Neural crest cell (in vitro differentiated cells): ENCODE measurements at places on chromosomes 2 and 18. TPM values are rescaled to one million over a fixed set of nuclear protein-coding genes. Genes with fewer than 3 reads are reported as not detected.

DNA sequence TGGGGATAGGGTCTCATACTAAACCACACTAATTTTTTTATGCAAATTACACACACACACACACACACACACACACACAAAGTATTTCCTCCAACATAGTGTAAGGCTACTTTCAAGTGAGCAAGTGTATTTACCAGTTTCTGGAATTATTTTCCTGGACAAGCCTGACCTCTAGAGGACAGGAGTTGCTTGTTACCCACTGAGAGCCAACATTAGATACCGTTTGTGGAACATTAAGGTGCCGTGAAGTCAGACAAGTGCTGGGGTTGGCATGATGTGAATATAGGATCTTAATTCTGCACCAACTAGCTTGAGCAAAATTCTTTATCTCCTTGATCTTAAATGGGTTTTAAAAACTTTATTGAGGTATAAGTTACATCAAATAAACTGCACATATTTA is 39.3 kb upstream of the SERPINB2 start:
- peak; percentile 12 for DNase-seq
- H3K4me3 ChIP-seq = no peak overlapping the region
- no peaks in the 10 kb centered on the region for H3K4me1 ChIP-seq
- H3K27ac ChIP-seq = no peak overlapping the region

- no peak overlapping the region for H3K27ac ChIP-seq
- no peak overlapping the region for H3K4me3 ChIP-seq
- peaks cover 2% of the 10 kb centered on the region for H3K36me3 ChIP-seq
- H3K4me1 ChIP-seq = no peaks in the 10 kb centered on the region
- no peaks in the 10 kb centered on the region for H3K27me3 ChIP-seq
These were observed 790.6 kb downstream of the NRXN1 start for GRCh38 chr2:50241282-50241681.

DNA sequence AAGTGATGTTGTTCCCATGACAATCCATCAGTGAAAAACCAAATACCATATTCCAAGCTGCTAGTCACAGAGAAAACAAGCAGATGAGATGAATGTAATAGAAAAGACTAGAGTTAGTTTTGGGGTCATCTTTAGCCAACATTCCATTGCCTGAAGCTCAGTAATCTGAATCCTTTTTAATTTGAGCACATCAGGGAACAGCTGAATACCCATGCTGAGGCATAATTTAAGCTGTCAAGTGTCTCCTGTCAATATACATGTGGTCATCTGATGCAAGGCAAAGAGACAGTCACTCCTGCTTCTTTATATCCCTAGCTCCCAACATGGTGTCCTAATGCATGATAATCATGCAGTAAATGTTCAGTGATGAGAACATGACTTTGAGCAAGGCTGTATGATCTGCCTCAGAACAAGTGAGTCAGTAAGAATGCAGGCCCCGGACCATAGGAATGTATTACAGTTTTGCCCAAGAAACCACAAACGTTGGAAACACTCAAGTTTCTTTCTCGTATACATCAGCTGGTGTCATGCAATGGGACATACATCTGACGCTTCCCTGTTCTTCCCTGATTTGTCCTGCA is 48.0 kb downstream of the CDK15 start:
- no peak overlapping the region for H3K4me3 ChIP-seq
- H3K36me3 ChIP-seq = no peaks in the 10 kb centered on the region
- no peak overlapping the region for H3K27ac ChIP-seq
- H3K4me1 ChIP-seq = peaks cover 45% of the 10 kb centered on the region

GRCh38 chr2:20524412-20525040 is 77.7 kb downstream of the RHOB start:
- H3K27ac ChIP-seq = peak overlapping the region; percentile 96
- H3K27me3 ChIP-seq = no peaks in the 10 kb centered on the region
- no peak for DNase-seq
- peak overlapping the region; percentile 20 for H3K4me3 ChIP-seq
- H3K4me1 ChIP-seq = peaks cover 33% of the 10 kb centered on the region

DNA sequence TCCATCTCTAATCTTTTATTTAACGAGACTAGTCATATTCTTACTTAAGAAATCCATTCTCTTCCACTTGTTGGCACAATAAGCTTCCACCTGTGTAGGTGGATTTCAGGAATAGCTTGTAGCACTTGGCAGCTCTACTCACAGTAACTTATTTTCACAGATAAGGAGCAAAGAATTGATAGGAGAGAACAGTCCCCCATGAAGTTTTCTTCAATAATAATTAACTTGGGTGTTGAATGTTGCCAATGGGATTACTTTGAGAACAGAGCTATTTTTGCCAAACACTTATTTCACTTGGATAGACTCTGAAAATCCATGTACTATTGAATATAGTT is 1388.6 kb upstream of the PIK3C3 start:
- H3K4me3 ChIP-seq = no peak overlapping the region
- no peaks in the 10 kb centered on the region for H3K36me3 ChIP-seq
- no peak overlapping the region for H3K27ac ChIP-seq
- H3K4me1 ChIP-seq = peaks cover 10% of the 10 kb centered on the region
- no peak for DNase-seq

- H3K4me3 ChIP-seq = no peak overlapping the region
- H3K27ac ChIP-seq = no peak overlapping the region
- peaks cover 24% of the 10 kb centered on the region for H3K4me1 ChIP-seq
- no peaks in the 10 kb centered on the region for H3K36me3 ChIP-seq
- H3K27me3 ChIP-seq = no peaks in the 10 kb centered on the region
- DNase-seq = no peak
These were observed 244.1 kb downstream of the AGPS start for GRCh38 chr2:177636672-177637071.

GRCh38 chr2:135066710-135067109 is 14.6 kb downstream of the RAB3GAP1 start:
- no peak for DNase-seq
- peaks cover 59% of the 10 kb centered on the region for H3K36me3 ChIP-seq
- H3K4me3 ChIP-seq = no peak overlapping the region
- H3K4me1 ChIP-seq = no peaks in the 10 kb centered on the region
- H3K27ac ChIP-seq = no peak overlapping the region

- H3K4me3 ChIP-seq = no peak overlapping the region
- DNase-seq = no peak
- H3K36me3 ChIP-seq = peaks cover 16% of the 10 kb centered on the region
- H3K27ac ChIP-seq = peak overlapping the region; percentile 63
- H3K4me1 ChIP-seq = peaks cover 19% of the 10 kb centered on the region
- no peaks in the 10 kb centered on the region for H3K27me3 ChIP-seq
These were observed 68.3 kb downstream of the ACKR3 start for GRCh38 chr2:236637686-236638569.

GRCh38 chr2:222945887-222946286 is 85.1 kb downstream of the ACSL3 start:
- no peak for DNase-seq
- no peak overlapping the region for H3K4me3 ChIP-seq
- no peaks in the 10 kb centered on the region for H3K4me1 ChIP-seq
- no peak overlapping the region for H3K27ac ChIP-seq
- H3K36me3 ChIP-seq = no peaks in the 10 kb centered on the region
- H3K27me3 ChIP-seq = no peaks in the 10 kb centered on the region

- peaks cover 21% of the 10 kb centered on the region for H3K36me3 ChIP-seq
- H3K4me1 ChIP-seq = peaks cover 29% of the 10 kb centered on the region
- no peaks in the 10 kb centered on the region for H3K27me3 ChIP-seq
- no peak overlapping the region for H3K27ac ChIP-seq
- no peak for DNase-seq
These were observed 185.2 kb downstream of the GBX2 start for GRCh38 chr2:235983016-235983415.

- H3K27ac ChIP-seq = no peak overlapping the region
- H3K4me3 ChIP-seq = no peak overlapping the region
- H3K27me3 ChIP-seq = peaks cover 10% of the 10 kb centered on the region
- DNase-seq = peak; percentile 38
These were observed 1.8 kb downstream of the DCC start for GRCh38 chr18:52341608-52342381.

GRCh38 chr18:54358495-54359040 is 862 bp downstream of the C18orf54 start:
- no peaks in the 10 kb centered on the region for H3K27me3 ChIP-seq
- peak overlapping the region; percentile 100 for H3K27ac ChIP-seq
- peaks cover 29% of the 10 kb centered on the region for H3K4me1 ChIP-seq
- H3K36me3 ChIP-seq = peaks cover 14% of the 10 kb centered on the region

DNA sequence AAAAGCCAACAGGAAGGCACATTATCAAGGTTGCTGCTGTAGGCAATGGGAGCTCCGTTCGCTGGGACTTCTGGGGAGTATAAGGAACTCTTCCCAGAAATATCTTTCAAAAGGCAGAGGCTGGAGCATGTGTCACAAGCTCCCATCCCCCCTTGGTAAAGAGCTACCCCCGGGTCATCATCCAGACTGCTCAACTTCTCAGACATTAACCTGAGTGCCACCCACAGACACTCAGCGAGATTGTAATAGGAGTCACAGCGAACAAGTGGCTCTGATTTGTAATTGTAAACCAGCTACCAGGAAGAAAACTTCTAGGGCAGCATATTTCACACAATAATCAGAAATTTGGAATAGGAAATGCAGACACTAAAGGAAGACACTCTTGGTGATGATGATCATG is 290.2 kb upstream of the PARD3B start:
- H3K4me1 ChIP-seq = peaks cover 62% of the 10 kb centered on the region
- H3K4me3 ChIP-seq = no peak overlapping the region
- no peak for DNase-seq
- no peak overlapping the region for H3K27ac ChIP-seq
- H3K27me3 ChIP-seq = no peaks in the 10 kb centered on the region

- DNase-seq = no peak
- H3K36me3 ChIP-seq = no peaks in the 10 kb centered on the region
- H3K4me1 ChIP-seq = no peaks in the 10 kb centered on the region
- no peak overlapping the region for H3K27ac ChIP-seq
- H3K27me3 ChIP-seq = no peaks in the 10 kb centered on the region
These were observed 1337.2 kb upstream of the NXPH2 start for GRCh38 chr2:140117386-140117785.

- H3K4me1 ChIP-seq = no peaks in the 10 kb centered on the region
- no peaks in the 10 kb centered on the region for H3K36me3 ChIP-seq
- DNase-seq = no peak
- no peaks in the 10 kb centered on the region for H3K27me3 ChIP-seq
- H3K27ac ChIP-seq = no peak overlapping the region
- no peak overlapping the region for H3K4me3 ChIP-seq
These were observed 151.1 kb upstream of the RIOK3 start for GRCh38 chr18:23301972-23302371.

DNA sequence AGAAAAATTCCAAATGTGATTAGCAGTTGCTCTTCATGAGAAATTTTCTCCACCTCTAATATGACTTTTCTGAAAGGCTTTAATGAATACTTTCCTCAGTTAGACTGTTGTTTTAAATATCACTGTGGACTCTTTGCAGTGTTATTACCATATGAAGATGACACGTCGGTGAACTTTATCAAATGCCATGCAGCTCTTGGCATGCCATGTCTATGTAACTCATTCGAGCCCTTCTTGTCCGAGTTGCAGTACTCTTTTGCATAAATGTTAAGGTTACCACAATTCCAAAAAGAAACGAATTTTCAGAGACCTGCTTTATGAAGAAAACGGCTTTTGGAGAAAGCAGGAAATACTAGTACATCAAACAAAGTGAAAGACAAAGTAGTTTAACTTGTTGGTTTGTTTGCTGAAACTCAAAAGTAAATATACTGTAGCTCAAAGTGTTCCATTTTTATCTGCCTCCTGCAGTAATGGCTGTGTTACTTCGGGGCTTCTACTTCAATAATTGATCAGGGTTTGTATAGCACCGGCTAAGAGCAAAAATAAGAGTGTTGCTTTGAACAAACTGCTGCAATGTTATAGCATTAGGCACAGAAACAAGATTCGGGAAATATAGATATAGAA is 204.1 kb downstream of the ARHGAP15 start:
- H3K36me3 ChIP-seq = no peaks in the 10 kb centered on the region
- no peak overlapping the region for H3K4me3 ChIP-seq
- no peak for DNase-seq
- H3K4me1 ChIP-seq = no peaks in the 10 kb centered on the region
- no peaks in the 10 kb centered on the region for H3K27me3 ChIP-seq

GRCh38 chr18:41144441-41144840 is 810.6 kb upstream of the PIK3C3 start:
- no peaks in the 10 kb centered on the region for H3K27me3 ChIP-seq
- no peaks in the 10 kb centered on the region for H3K36me3 ChIP-seq
- no peak overlapping the region for H3K4me3 ChIP-seq
- H3K4me1 ChIP-seq = peaks cover 15% of the 10 kb centered on the region
- no peak overlapping the region for H3K27ac ChIP-seq
- no peak for DNase-seq

DNA sequence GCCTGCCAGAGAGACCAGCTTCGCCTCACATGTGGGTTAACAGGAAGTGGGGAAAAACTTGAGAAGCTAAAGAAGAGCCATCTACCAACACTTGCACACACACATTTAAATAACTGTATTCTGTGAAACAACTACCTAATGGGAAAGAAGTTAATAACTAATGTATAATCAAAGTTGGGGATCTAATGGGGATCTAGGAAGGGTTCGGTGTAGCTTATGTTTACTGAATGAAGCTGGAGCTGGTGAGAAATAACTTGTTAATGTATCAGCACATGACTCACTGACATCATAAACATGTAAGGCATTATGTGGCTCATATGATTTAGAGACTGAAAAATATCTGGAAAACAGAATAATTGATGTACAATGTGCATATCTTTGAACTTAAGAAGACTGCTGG is 421.3 kb upstream of the NXPH2 start:
- no peaks in the 10 kb centered on the region for H3K36me3 ChIP-seq
- no peak for DNase-seq
- no peak overlapping the region for H3K27ac ChIP-seq
- H3K4me1 ChIP-seq = peaks cover 6% of the 10 kb centered on the region
- no peak overlapping the region for H3K4me3 ChIP-seq
- no peaks in the 10 kb centered on the region for H3K27me3 ChIP-seq

DNA sequence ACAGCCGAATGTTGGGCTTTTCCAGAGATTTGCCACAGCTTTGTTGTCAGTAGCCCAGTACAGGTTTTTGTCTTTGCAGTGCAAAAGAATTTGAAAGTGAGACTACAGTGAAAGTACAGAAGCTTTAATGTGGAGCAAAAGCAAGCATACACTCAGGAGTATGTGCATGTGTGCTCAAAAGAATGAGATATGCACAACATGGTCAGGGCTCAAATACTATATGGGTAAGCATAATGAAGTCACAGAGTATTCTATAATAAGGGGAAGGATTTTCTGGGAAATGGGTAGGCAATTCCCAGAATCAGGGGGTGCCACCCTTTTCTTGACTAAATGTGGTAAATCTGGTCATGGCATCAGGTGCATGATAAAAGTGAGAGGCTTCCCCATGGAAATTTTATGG is 72.1 kb upstream of the SULT1C3 start:
- peaks cover 3% of the 10 kb centered on the region for H3K27me3 ChIP-seq
- H3K36me3 ChIP-seq = no peaks in the 10 kb centered on the region
- no peak for DNase-seq
- peaks cover 14% of the 10 kb centered on the region for H3K4me1 ChIP-seq
- H3K4me3 ChIP-seq = no peak overlapping the region

- H3K4me1 ChIP-seq = peaks cover 5% of the 10 kb centered on the region
- no peak overlapping the region for H3K27ac ChIP-seq
- no peak for DNase-seq
- peaks cover 10% of the 10 kb centered on the region for H3K36me3 ChIP-seq
These were observed 14.7 kb downstream of the ROCK2 start for GRCh38 chr2:11329776-11330175.

LRATD1 gene
- total RNA-seq = 3.0 and 3.6 TPM in 2 replicates

SCN3A gene
- 3.7 and 4.9 TPM in 2 replicates for total RNA-seq

ERLEC1 gene
- 22.2 and 23.1 TPM in 2 replicates for total RNA-seq

CDK15 gene
- not detected in 2 replicates for total RNA-seq

APCDD1 gene
- total RNA-seq = 49.8 and 51.9 TPM in 2 replicates

EVX2 gene
- total RNA-seq = 0.43 and 0.44 TPM in 2 replicates

HOXD10 gene
- not detected in 2 replicates for total RNA-seq

PLGLB2 gene
- 2.2 and 2.9 TPM in 2 replicates for total RNA-seq

REG1A gene
- not detected in 2 replicates for total RNA-seq

ATL2 gene
- 72.9 and 79.3 TPM in 2 replicates for total RNA-seq

IGFBP2 gene
- 365 and 366 TPM in 2 replicates for total RNA-seq

ARHGAP15 gene
- 2.8 and 3.2 TPM in 2 replicates for total RNA-seq

CTAGE1 gene
- total RNA-seq = not detected in 2 replicates

LIMS3 gene
- 1.2 and 1.5 TPM in 2 replicates for total RNA-seq

COL3A1 gene
- total RNA-seq = 13.2 and 14.9 TPM in 2 replicates
